ENCODE measurements at places on chromosomes 2 and 18. TPM values are rescaled to one million over a fixed set of nuclear protein-coding genes. Genes with fewer than 3 reads are reported as not detected.

AQP12B gene
- not detected for total RNA-seq

CFAP65 gene
- total RNA-seq: 0.05 TPM

- no peak for DNase-seq
Measured at GRCh38 chr2:45860136-45861121, 209.0 kb downstream of the PRKCE start.

GRCh38 chr18:24827501-24827900 lies 367.1 kb downstream of the HRH4 start:
- DNase-seq: no peak

- DNase-seq: no peak
Measured at GRCh38 chr2:137837830-137838229, 126.4 kb upstream of the HNMT start.
